Osteoblast (primary cell): ENCODE measurements at places on chromosomes 2 and 18.

DNA sequence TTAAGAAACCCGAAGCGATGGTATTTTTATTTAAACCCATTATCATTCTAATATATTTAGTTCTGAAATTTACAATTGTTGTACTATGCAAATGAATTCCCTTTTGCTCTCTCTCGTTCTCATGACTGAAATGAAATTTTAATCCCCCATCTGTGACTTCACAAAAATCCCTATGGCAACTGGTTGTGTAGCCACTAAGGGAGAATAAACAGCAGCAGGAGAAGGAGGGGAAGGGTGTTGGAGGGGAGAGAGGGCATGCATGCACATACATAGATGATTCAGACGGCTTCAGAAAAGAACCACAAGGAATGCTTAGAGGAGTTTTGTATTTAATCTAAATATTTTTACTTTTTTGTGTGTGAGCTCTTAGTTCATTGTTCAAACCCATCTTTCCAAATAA lies 36.8 kb downstream of the CPS1 start:
- H3K36me3 ChIP-seq, result no peaks in the 10 kb centered on the region
- no peak for DNase-seq
- no peak overlapping the region for H3K4me3 ChIP-seq
- H3K27ac ChIP-seq, result no peak overlapping the region

- no peaks in the 10 kb centered on the region for H3K27me3 ChIP-seq
- no peaks in the 10 kb centered on the region for H3K36me3 ChIP-seq
- peaks cover 7% of the 10 kb centered on the region for H3K4me1 ChIP-seq
- H3K27ac ChIP-seq, result no peak overlapping the region
- no peak for DNase-seq
These were observed 6.9 kb upstream of the ITPRID2 start for GRCh38 chr2:181884601-181885000.

DNA sequence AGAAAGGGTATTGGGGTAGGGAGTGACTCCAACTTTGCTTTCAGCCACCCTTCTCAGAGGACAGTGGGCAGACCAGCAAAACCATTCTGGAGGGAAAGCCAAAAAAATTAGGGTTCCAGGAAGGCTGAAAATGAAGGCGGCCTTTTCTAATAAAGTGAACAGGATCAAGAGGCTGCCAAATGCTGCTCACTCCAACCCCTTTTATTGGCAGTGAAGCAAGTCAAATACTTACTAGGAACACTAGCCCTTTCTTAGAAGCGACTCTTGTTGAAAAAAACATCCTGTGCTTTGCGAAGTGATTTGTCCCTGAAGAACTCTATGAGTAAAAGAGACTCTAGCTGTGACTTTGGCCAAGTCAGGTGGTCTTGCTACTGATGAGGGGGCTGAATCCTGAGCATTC lies 83.6 kb upstream of the CYP1B1 start:
- no peak for DNase-seq
- no peaks in the 10 kb centered on the region for H3K4me1 ChIP-seq
- no peaks in the 10 kb centered on the region for H3K36me3 ChIP-seq
- H3K27me3 ChIP-seq, result no peaks in the 10 kb centered on the region

- H3K27me3 ChIP-seq, result no peaks in the 10 kb centered on the region
- no peak overlapping the region for H3K27ac ChIP-seq
- no peak overlapping the region for H3K4me3 ChIP-seq
- H3K4me1 ChIP-seq, result peaks cover 29% of the 10 kb centered on the region
- DNase-seq, result peak; percentile 3
- H3K36me3 ChIP-seq, result no peaks in the 10 kb centered on the region
These were observed 228.9 kb upstream of the SPOPL start for GRCh38 chr2:138272524-138273195.

- no peaks in the 10 kb centered on the region for H3K4me1 ChIP-seq
- DNase-seq, result peak; percentile 54
- H3K4me3 ChIP-seq, result no peak overlapping the region
- H3K27me3 ChIP-seq, result no peaks in the 10 kb centered on the region
These were observed 122.4 kb downstream of the NFATC1 start for GRCh38 chr18:79518028-79518682.
